ENCODE measurements at places on chromosomes 4 and X. TPM values are rescaled to one million over a fixed set of nuclear protein-coding genes. Genes with fewer than 3 reads are reported as not detected.

DNA sequence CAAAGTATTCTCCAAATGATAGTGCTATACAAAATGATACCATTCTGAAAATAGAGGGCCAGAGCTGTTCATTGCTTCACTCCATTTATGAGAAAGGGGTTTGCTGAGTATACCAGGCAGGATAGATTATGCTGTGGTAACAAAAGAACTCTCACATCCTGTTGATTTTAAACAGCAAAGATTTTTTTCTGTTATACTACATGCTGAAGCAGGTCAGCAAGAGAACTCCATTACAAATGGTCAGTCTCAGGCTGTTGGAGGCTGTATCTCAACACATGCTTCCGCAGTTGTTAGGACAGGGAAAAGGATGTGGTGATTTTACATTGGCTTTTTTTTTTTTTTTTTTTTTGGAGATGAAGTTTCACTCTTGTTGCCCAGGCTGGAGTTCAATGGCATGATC lies 13.7 kb upstream of the KLHL5 start:
- DNase-seq = no peak

GRCh38 chr4:30268370-30268769 lies 451.8 kb upstream of the PCDH7 start:
- no peak for DNase-seq

DNA sequence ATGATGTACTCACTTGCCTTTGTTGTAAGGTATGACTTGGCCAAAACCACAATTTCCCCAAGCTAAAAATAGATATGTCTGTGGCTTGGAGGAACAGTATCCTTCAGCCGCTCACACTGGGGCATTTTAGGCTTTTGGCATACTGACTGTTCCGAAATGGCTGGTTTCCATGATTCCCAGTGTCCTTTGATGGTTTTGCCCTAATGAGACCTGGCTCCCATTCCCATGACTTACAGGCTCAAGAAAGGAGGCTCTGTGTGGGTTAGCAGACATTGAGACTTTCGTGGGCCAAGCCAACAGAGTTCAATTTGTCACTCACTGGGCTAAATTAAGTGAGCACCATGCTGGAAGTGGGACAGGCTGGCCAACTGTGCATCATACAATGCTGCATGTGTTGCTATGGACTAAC lies 150.6 kb downstream of the CEP135 start:
- no peak for DNase-seq

Gene CYSLTR1
- total RNA-seq = not detected

DNA sequence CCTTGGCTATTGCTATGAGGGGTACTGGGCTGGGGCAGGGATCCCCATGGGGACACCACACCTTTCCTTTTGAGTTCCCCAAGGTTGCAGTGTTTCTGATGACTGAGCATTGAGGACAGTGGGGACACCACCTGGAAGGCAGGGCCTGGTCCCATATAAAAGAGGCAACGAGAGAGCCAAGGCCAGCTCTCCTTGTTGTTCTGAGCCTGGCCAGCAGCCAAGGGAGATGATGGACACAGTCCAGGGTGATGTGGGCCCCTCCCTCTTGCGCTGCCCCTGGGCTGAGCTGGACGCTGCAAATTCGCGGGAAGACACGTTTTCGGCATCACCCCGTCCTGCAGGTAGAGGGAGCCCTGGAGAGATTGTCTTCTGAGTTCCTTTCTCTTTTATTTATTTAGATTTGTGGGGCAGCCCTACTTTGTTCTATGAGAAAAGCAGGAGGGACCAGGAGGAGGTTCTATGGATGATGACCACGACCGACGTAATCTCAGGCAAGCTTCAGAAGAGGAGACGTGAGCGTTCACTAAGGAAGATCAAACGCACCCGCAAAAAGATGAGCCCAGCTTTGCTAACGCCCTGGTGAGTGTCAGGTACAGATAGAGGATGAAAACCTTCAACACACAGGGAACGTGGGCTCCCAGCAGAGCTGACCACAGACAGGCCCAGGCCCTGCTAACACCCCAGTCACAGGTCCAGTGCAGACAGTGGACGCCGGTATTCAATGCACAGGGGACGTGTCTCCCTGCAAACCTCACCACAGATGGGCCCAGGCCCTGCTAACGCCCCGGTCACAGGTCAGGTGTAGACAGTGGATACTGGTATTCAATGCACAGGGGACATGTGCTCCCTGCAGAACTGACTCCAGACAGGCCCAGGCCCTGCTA lies 97.4 kb downstream of the SHOX start:
- DNase-seq = no peak

- no peak for DNase-seq
Observed at GRCh38 chrX:124736553-124737270, 390.3 kb downstream of the SH2D1A start.

DNA sequence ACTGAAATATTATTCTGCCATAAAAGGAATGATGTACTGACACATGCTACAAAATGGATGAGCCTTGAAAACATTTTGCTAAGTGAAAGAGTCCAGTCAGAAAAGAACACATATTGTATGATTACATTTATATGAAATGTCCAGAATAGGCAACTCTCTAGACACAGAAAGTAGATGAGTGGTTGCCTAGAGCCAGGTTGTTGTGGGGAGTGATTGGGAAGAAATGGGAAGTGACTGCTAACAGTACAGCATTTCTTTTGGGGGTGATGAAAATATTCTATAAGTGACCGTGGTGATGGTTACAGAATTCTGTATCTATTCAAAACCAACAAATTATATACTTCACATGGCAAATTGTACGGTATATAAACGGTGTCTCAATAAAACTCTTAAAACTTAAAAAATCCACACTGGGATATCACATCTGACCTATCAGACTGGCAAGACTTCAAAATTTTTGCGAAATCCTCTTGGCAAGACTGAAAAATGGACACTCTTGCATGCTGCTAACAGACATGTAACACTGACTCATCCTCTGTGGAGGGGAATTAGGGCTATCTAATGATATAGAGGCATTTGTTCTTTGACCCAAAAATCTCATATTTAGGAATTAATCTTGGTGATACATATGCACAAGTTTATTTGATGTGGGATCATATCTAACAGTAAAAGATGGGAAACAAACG lies 71.8 kb downstream of the FAM13A start:
- no peak for DNase-seq

Gene ANOS1
- 0.18 TPM for total RNA-seq

GRCh38 chrX:137172317-137172948 lies 138.6 kb upstream of the GPR101 start:
- DNase-seq = no peak

DNA sequence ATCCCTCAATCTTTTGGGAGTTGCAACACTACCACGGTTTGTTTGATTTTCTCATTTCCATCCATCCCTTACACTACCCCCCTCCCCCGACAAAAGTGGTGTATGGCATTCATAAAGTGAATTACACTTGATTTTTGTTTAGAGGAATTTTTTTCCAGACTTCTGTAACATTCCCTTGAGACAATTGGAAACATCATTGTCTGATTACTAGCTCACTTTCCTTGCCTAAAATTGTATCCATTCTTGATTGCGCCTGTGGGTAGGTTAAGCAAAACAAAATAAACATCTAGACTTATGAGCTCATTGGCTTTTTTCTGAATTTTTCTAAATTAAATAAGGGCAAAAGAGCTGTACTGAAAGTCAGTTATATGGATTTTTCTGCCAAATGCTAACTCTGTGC lies 3.5 kb downstream of the GPC3 start:
- DNase-seq = no peak

Gene KLF8
- 0.13 TPM for total RNA-seq

GRCh38 chrX:87728459-87728858 lies 210.9 kb downstream of the KLHL4 start:
- no peak for DNase-seq

GRCh38 chrX:13338996-13339515 lies 19.2 kb upstream of the ATXN3L start:
- no peak for DNase-seq

GRCh38 chr4:87103086-87103485 lies 117.3 kb downstream of the KLHL8 start:
- no peak for DNase-seq

- DNase-seq = no peak
Observed at GRCh38 chr4:94345266-94345665, 2.6 kb upstream of the HPGDS start.

DNA sequence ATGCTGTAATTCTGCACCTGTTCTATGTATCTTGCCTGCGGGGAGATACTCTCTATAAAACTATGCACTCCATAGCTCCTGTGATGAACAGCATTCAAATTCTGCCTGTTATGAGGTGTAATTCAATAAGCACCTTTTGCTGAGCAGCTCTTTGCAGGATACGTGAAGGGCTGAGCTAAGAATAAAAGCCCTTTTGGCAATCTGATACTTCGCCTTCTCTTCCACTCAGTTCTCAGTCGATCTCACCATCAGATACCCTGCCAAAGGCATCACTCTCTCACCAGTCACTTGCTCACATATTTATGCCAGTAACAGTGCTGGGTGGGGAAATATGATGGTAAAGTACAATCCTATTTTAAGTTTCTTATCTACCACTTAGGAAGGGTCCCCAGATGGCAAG lies 67.2 kb downstream of the RPS3A start:
- no peak for DNase-seq

- no peak for DNase-seq
Observed at GRCh38 chrX:40866893-40867292, 131.6 kb upstream of the MED14 start.

DNA sequence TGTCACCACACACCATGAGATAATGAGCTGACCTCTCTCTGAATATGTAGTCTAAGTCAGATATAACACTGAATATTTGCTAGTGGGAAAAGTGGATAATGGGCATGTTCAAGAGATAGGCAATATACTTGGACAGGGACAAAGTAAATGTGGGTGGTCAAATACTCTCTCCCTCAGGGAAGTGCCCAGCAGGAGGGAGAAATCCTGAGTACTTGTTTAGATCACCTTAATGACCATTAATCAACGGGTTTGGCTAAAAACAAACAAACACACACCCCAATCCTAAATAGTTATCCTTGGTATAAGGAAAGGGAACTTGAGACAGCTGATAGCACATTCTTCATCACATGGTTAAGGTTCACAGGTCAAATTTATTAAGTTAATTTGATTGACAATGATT lies 933.5 kb downstream of the C4orf33 start:
- DNase-seq = no peak

Gene MGST2
- total RNA-seq = 17.4 TPM

Gene PABPC1L2B
- total RNA-seq = not detected

DNA sequence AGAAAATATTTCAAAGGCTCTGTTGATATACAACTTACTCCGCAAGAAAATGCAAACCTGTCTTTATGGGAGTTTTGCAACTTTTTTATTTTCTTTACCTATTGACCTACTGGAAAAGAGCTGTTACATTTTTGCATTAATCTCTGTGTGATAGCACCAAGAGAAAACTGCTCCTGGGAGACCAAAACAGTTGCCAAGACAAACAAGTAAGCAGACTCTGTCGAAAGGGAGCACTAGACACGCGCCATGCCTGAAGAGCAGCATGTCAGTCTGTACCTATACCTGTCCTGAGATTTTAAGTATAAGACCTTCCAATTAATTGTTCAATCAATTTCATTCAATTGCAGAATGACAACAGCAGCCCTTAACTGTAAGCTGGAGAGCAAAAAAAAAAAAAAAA lies 56.0 kb upstream of the TECRL start:
- DNase-seq = no peak

- no peak for DNase-seq
Observed at GRCh38 chrX:87663421-87663820, 145.8 kb downstream of the KLHL4 start.

Gene UGT2B7
- not detected for total RNA-seq

- no peak for DNase-seq
Observed at GRCh38 chrX:150731795-150732194, 38.6 kb downstream of the MTMR1 start.

Gene CT45A10
- total RNA-seq = not detected

DNA sequence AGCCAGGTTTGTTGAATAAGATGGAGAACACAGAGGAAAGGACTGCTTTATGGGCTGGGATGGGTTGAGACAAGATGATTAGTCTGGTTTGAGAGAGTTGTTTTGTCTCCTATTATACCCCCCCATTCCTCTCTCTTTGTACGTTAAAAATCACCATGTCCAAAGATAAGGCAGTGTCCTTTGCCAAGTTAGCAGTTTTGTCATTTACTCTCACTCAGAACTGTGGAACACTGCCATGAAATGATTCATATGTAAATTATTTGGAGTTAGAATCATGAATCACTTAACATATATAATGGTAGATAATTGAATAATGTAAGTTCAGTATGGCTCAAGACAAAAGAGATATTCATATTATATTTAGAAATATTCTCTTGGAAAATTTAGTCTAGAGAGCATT lies 151.3 kb downstream of the DCLK2 start:
- no peak for DNase-seq

GRCh38 chrX:13119386-13119785 lies 75.0 kb upstream of the FAM9C start:
- DNase-seq = no peak

GRCh38 chr4:56324011-56324610 lies 63.2 kb downstream of the AASDH start:
- no peak for DNase-seq

Gene DOK7
- 2.4 TPM for total RNA-seq

DNA sequence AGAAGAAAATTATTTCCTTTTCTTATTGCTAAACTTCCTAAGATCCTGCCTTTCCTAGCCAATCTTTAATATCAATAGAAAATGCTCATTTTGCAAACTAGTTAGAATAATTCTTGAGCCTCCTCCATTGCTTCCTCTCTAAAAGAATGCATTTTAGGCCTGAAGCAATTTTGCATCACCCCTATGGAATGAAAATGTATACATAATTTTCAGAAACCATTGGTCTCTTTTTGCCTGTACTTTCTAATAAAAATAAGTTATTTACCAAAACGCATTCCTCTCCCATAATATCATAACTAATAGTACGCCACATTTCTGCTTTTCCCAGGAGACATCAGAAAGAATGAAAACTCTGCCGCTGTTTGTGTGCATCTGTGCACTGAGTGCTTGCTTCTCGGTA lies 1.7 kb downstream of the MUC7 start:
- no peak for DNase-seq

- no peak for DNase-seq
Observed at GRCh38 chrX:53253293-53254020, 27.9 kb downstream of the IQSEC2 start.

Gene CTAG1A
- total RNA-seq = not detected

DNA sequence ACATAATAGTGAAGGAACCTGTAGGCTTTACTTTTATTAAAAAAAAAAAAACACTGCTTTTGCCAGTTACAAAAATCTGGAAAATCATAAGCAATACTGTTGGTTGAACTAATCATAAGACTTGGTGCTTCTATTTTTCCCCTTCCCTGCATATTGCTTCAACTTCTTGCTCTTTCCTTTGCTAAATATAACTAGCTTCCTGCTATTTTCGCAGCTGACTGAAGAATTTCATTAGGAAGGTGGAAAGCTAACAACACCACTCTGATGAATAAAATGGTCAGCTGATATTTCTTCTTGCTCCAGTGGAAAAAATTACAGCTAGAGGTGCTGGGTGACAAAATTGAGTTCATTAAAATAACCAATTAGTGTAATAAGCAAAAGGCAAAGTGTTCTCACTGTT lies 39.3 kb downstream of the MEPE start:
- DNase-seq = no peak

DNA sequence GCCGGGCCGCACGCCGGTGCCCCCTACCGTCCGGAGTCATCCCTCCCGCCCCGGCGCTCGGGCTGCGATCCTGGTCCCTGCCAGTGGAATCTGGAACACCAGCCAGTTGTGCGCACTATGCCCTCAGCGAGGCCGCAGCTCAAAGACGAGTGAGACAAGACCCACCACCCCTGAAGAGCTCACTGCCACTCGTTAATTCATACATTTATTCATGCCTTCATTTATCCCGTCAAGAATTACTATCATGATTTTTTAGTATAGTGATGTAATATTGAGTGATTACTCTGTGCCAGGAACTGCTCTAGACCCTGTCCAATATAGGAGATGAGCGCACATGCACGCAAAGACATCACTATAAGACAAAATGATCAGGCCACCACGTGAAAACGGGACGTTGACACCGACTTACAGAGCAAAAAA lies 247 bp upstream of the PPA2 start:
- no peak for DNase-seq
